ENCODE measurements at places on chromosomes 6 and 20.

DNA sequence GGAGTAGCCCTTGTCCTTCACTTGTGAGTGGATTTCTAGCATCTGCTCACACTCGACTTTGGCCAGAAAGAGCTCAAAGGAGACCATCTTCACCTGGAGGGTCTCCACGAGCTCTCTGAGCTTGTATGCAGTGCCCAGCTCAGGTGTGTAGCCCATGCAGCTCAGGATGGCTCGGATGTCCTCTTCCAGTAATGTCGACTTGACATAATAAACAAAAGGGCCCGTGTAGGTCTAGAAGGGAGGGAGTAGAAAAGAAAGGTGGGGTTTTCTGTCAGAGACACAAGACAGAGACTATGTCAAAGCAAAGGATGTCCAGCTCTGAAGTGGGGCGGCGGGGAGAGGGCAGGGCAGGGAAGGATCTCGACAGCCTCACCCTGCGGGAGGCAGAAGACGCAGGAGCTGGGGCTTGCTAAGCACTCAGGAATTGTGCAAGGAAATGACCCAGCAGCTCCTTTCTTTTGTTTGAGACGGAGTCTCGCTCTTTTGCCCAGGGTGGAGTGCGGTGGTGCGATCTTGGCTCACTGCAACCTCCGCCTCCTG is 8.6 kb downstream of the SPATA2 start:
- no peak for DNase-seq

GRCh38 chr20:47008842-47009518 is 114.3 kb downstream of the EYA2 start:
- no peak for DNase-seq

- no peak for DNase-seq
Observed at GRCh38 chr20:58479726-58480440, 35.3 kb downstream of the APCDD1L start.

DNA sequence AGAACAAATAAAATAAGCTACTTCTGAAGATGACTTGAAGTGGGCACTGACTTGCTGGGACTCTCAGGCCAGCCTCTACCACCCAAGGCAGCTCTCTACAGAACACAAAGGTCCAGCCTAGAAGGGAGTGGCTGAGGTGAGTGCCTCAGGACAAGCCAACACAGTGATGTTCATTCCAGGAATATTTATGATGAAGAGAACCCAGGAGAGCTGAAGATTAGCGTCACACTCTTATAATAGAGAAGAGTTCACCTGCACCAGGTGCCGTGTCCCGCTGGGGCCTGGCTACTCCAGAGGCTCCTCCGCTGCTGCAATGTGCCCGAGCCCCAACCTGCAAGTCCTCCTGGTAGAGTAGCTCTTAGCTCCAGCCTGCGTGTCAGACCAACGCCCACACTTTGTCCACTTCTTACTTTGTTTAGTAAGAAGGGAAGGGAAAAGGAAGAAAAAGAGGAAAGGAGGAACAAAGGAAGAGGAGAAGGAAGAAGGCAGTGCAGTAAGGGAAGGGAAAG is 182.4 kb upstream of the QKI start:
- no peak for DNase-seq

- DNase-seq: no peak
Observed at GRCh38 chr20:48652961-48653705, 174.7 kb downstream of the PREX1 start.

- no peak for DNase-seq
Observed at GRCh38 chr6:33769248-33769821, 19.6 kb downstream of the LEMD2 start.

GRCh38 chr6:126665551-126665950 is 325.6 kb downstream of the CENPW start:
- DNase-seq: no peak

GRCh38 chr20:31523361-31524283 is 9.4 kb downstream of the HM13 start:
- DNase-seq: no peak

DNA sequence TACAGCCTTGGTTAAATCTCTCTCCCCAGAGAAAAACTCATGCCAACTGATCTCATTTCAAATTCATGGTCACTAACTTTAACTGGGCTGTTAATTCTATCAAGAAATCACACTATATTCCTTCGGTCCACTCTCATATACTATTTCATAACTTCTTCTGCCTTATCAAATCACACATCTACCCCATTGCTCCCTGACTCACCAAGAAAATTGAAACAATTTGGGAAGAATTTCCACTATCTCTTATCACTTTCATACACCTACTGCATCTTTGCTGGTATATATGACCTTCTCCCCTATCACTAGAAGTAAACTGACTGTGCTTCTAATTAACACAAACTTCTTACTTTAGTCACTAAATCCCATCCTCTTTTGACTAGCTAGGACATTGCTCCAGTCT is 102.3 kb downstream of the FILIP1 start:
- no peak for DNase-seq

Data from stimulated activated CD4-positive, alpha-beta T cell treated with anti-CD3 and anti-CD28 coated beads, Interleukin-1b, Interleukin-23, amount 100 ng/mL, for 48 hours (primary cell).